ENCODE measurements at places on chromosomes 4 and X.

- DNase-seq = no peak
Observed at GRCh38 chr4:110132816-110133719, 65.3 kb downstream of the ELOVL6 start.

DNA sequence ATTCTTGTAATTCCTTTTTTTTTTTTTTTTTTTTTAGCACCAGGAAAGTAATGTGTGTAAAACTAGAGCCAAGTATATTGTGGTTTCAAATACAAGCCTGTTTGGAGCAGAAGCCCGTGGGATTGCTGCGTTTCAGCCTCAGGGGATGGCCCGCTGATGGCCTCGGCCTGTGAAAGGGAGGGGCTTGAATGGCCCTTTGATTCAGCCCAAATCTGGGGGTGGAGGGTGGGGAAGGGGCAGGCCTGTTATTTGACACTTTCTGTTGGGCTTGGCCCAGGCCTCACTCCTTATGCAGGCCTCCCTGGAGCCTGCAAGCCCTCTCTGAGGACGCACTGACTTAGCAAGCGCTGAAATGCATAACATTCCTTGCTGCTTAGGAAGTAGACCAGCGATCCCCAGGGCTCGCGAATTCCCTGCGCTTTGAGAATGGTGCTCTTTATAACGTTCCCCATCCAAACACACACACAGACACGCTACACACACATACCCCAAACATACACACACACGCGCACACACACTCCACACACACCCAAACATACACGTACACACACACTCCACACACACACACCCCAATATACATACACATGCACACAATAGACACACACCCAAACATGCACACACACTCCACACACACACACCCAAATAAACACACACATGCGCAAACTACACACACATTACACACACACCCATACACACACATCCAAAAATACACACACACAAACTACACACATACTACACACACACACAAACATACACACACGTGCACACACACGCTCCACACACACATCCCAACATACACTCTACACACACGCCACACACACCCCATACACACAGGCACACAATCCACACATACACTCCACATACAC lies 29.6 kb downstream of the TLR10 start:
- DNase-seq = no peak

GRCh38 chr4:86586160-86586572 lies 7.9 kb upstream of the PTPN13 start:
- DNase-seq = no peak

- no peak for DNase-seq
Observed at GRCh38 chr4:7392438-7393421, 42.0 kb downstream of the PSAPL1 start.

DNA sequence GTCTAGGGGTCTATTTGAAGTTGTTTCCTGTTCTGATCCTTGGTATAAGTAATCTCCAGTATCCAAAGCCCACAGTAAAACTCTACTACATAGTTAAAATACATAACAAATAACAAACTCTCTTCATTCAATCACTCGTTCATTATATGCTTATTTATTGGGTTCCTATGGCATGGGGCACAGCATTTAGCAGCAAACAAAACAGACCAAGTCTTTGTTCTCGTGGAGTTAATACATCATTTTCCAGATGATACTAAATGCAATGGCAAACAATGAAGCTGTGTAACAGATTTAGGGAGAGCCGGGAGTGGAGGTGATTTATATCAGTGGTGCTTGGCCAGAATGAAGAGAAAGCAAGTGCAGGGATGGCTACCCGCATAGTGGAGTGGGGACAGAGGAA lies 36.6 kb upstream of the SPARCL1 start:
- DNase-seq = no peak

DNA sequence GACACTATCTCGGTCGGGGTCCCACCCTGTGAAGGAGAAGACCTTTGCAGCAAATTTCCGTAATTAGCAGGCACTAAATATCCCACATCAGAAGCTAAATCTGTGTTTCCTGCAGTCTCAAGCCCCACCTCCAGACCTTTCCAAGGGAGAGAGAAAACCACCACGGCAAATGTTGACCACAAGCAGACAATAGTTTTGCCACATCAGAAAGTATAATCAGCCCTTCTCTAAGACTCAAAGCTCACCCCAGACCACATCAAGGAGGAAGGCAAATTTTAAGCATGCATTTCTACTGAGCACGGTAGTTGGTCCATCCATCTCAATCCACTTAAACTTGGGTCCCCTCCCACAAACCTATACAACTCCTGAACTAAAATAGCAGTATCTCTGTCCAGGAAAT lies 398.5 kb downstream of the GPM6A start:
- DNase-seq = no peak

GRCh38 chr4:17188125-17188524 lies 289.7 kb upstream of the LDB2 start:
- no peak for DNase-seq

DNA sequence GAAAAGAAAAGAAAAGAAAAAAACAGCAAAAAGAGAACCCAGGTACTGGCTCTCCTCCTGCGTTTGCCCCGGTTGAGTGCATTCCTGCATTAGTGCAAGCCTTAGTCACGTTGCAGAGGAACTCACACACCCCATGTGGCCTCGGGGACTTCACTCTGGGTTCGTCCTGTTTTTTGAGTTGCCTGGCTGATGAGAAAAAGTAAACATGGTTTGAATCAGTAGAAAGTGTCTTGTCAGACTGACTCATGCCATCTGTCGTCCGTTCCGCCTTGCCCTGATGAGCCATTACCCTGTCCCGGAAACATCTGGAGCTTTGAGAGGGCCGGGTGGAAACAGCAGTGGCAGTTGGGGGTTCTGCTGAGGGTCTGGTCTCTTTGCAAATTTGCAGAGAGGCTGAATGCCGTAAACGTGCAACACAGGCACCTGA lies 16.3 kb downstream of the CD99 start:
- peak; percentile 26 for DNase-seq

- no peak for DNase-seq
Observed at GRCh38 chr4:82201303-82201702, 172.5 kb downstream of the HNRNPD start.

DNA sequence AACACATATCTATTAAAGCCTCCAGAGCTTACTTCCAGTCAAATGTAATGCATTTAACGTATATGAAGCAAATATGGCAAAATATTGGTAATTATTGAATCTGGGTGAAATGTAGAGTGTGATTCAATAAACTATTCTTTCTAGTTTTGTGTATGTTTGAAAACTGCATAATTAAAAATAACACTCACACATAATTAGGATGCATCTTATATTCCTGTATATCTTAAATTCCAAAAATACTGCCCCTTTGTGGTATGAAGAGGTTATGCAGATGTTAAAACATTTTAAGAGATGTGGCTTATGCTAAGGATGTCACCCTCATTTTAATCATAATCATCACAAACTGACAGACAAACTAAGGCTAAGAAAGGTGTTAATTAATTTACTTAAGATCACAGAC lies 182.9 kb downstream of the COX18 start:
- no peak for DNase-seq

- DNase-seq = no peak
Observed at GRCh38 chrX:97787849-97788248, 904.1 kb downstream of the RPA4 start.

DNA sequence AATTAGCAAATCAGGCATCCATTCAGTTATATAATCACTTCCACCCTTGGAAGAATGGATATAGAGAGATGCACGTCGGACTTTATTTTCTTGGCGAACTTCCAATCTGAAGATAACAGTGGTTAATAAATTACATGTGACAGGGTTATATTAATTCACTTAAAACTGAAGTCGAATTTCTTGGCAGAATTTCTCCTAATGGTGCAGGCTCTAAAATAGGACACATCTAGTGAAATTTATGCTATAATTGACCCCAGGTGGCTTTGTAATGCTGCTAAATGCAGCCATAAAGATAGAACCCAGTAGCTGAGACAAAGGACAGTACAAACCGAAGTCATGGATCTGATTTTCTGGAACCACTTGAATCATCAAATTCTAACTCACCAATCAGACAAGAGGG lies 20.8 kb upstream of the SLC10A4 start:
- no peak for DNase-seq

GRCh38 chrX:100874325-100874724 lies at the start of gene NOX1:
Gene NOX1 (minus strand): TSS chrX:100874359. CDS start chrX:100874139, 220 bp downstream.
- DNase-seq = no peak

GRCh38 chr4:2928242-2929176 lies 34.7 kb downstream of the NOP14 start:
- DNase-seq = no peak

DNA sequence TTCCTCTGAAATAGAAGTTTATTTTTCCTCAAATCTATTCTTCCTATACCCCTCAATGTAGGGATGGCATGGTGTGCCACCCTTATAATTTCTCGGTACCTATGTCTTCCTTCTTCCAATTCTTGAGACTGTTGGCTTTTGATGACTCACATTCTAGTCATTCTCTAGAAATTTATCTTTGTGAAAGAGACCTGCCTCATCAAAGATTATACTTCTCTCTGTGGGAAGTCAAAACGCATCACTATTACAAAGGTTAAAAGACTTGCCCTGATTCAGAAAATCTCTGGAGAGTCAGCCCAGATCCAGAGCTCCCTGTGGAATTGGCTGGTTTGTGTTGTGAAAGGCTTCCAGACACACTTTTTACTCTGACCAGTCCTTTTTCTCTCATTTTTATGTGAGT lies 65.9 kb upstream of the FSTL5 start:
- no peak for DNase-seq

DNA sequence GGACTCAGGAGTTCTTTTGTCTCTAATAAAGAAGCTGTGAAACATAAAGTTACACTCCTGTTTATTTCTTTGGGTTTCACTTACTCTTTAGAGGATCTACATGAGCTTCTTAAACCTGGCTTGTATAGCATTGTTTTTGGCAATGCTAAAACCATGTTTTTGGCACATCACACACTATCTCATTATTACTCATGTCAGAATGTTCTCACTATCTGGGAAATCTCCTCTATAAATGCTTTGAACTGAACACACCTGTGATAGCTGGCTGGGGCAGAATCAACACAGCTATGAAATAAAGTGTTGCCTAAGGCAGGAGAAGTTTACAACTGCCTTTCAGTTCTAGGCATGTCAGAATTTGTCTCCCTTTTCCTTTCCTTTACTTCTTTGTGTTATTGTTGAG lies 52.6 kb downstream of the SULT1B1 start:
- no peak for DNase-seq

DNA sequence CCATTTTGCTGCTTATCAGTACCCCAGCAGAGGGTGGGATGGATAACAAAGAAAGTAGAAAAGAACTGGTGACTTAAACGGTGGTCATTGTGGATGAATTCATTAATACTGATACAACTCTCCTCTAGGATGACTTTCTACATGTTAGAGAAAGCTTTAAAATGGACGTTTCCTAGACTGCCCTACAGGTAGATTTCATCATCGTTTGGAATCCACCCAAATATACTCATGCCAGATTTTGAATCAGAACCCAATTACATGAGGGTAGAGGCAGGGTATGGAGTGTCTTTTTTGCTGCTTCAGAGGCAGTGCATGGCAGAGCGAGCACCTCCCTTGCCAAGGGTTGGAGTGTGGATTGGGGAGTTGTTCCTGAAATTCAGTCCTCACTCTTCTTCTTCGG lies 13.3 kb upstream of the ANTXR2 start:
- no peak for DNase-seq

DNA sequence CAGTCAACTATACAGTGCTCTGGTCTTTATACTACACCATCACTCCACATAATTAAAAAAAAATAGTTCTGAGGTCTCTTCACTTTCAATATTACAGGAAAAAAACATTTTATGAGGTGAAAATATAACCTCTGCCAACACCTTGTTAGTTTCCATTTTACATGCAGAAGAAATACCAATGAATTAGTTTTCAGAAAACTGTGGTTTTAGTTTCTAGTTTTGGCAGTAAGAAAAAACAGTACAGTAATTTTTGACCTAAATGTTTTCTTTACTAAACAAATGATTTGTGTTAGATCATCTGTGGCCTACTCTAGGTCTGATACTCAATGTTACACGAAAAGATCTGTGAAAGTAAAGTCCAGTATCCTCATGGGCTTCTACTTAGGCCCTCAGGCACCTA lies 10.0 kb downstream of the SULT1E1 start:
- no peak for DNase-seq

GRCh38 chrX:155179346-155179997 lies 36.8 kb upstream of the VBP1 start:
- DNase-seq = no peak

- DNase-seq = no peak
Observed at GRCh38 chrX:32520789-32521188, 690.6 kb downstream of the DMD start.

DNA sequence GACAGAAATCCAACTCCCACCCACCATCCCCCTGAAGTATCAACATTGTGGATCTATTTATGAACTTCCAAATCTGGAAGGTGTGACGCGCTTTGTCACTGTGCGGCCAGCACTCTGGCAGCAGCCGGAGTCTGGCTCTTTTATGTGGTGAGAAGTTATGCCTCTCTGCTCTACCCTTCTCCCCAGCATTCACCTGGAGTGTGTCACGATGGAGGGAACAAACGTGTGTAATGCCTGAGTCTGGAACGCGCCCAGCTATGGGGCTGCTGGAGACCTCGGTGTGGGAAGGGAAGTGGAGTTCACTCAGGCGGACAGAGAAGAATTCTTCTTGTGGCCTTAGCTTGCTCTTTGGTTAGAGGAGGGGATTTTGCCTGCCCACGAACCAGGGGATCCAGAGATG lies 222.1 kb upstream of the RPL34 start:
- DNase-seq = no peak

DNA sequence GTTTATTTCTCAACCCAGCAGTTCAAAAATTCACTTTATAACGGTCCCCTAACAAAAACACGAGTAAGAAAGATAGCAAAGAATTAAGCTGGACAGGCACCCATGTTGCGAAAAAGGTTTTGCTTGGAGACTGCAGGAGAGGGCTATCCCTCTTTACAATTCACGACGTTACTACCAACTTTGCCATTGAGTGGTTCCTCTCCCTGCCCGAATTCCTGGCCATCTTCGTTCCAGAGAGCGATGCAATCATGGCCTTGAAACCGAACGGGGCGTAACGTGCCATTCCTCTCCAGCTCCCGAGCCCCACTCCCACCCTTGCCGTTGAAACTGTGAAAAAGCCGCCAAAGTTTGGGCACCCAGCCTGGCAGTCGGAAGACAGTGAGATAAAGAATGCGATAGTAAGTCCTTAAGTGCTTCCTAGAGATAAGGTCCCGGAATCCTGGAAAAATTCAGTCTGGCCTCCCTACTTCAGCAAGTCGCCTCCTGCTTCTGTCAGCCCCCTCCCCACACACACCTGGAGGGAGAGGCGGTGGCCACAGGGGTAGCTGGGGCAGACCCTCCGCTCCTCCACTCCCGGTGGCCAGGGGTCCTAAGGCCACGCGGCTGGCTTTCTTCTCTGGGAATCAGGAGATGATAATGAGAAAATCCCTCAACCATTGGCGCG lies 65.2 kb downstream of the FBXO8 start:
- DNase-seq = no peak

DNA sequence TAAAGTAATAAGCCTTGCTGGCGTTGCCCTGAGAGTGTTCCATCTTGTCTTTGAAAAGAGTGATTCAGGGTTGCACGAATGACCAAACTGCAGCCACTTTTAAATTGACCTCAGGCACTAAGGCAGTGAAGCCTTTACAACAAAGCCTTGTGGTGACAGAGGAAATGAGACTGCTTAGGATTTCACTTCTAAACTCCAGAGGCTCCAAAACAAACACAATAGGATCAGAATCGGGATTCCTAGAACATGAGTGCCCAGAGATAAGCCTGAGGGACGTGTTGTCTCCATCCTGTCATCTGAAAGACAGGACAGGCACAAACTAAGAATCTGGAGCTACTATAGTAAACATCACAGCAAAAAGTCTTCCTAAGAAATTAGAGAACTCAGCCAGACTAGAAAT lies 405.2 kb downstream of the PPARGC1A start:
- DNase-seq = no peak

GRCh38 chr4:69594382-69594781 lies 45.1 kb downstream of the UGT2A2 start:
- DNase-seq = no peak

- no peak for DNase-seq
Observed at GRCh38 chr4:176569301-176569700, 223.4 kb downstream of the VEGFC start.
